CD8-positive, alpha-beta T cell (primary cell): ENCODE measurements at places on chromosomes 12 and 14.

DNA sequence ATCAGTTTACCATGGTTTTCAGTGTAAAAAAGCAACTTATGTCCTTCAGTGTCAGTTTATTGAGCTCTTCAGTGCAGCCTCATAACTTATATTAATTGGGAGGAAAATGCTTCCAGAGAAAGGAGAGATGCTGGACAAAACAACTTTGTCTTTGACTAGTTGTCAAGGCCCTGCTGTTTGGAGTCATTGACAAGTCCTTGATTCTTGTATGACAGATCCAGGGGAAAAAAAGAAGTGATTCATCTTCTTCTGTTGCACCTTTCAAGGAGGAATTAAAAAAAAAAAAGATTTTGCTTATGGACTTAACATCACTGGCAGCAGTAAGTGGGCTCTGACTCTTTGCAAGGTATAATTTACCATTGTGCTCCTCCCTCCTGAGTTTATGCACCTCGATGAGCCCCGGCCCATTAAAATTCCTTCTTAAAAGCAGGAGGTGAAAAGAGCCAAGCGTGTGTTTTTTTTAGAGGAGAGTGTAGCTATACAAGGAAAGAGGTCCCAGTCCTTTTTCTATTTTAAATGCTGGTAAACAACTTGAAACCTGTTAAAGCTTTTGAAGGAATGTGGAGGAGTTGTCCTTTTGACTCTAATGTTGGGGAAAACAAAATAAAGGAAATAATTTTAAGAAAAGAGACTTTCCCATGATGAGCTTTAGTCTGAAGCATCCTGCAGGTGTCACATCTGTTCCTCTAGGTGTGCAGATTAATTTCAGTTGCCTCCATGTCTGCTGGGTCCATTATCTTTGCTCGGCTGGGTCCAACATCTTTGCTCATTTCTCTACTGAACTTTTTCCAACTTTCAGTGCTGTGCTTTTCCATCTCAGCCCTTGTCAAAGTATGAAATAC is 431.6 kb downstream of the RAD51B start:
- DNase-seq: peak; percentile 52

- no peak for DNase-seq
Observed at GRCh38 chr12:754473-754820, 2.1 kb downstream of the WNK1 start.

- no peak for DNase-seq
Observed at GRCh38 chr12:50006280-50006679, 19.0 kb downstream of the RACGAP1 start.

- DNase-seq: no peak
Observed at GRCh38 chr14:93858896-93859295, 68.2 kb upstream of the FAM181A start.

GRCh38 chr14:90522571-90523191 is 125.9 kb downstream of the CALM1 start:
- DNase-seq: no peak

GRCh38 chr14:92603309-92604242 is 90.0 kb downstream of the RIN3 start:
- peak; percentile 51 for DNase-seq

- DNase-seq: no peak
Observed at GRCh38 chr12:78418919-78419318, 445.7 kb upstream of the SYT1 start.

- no peak for DNase-seq
Observed at GRCh38 chr12:20620261-20620660, 74.9 kb upstream of the SLCO1C1 start.

DNA sequence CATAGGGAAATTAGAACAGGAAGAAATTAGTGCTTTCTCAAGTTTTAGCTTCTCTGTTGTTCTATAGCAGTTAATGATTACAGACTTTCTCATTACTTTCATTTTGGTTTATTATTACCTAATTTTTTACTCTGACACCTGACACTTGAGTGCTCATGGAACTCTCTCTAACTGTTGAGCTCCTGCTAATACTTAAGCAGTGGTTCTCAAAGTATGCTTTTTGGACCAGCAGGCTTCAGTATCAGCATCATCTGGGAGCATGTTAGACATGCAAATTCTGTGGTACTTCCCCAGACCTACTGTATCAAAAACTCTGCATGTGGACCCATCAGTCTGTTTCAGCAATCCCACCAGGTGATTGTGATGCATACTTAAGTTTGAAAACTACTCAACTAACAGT is 235.3 kb downstream of the CCDC91 start:
- DNase-seq: no peak

- DNase-seq: no peak
Observed at GRCh38 chr12:92469837-92470236, 233.0 kb upstream of the PLEKHG7 start.

DNA sequence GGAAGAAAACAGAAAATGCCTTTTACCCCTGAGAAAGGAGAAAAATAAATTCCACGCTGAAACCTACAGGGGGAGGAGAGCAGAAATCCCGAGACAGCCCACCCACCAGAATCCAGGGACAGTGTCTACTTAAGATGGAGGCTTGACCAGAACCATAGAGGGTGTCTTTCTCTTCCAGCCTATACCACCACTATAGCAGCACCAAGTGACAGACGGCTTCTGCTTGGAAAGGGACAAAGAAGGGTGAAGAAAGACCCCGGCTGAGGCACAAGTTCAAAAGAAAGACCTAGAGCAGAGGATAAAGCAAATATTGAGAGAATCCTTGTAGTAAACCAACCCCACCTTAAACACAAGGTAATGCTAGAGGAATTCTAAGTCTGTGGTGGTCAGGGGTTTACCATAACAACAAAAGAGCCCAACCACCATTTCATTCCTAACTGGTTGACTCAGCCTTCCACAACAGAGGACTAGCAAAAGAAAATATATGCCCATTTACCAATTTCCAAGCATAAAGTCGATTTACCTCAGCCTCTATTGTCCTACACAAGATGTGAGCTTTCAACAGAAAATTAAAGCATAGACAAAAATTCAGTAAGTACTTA is 105.3 kb upstream of the FOXG1 start:
- DNase-seq: no peak

DNA sequence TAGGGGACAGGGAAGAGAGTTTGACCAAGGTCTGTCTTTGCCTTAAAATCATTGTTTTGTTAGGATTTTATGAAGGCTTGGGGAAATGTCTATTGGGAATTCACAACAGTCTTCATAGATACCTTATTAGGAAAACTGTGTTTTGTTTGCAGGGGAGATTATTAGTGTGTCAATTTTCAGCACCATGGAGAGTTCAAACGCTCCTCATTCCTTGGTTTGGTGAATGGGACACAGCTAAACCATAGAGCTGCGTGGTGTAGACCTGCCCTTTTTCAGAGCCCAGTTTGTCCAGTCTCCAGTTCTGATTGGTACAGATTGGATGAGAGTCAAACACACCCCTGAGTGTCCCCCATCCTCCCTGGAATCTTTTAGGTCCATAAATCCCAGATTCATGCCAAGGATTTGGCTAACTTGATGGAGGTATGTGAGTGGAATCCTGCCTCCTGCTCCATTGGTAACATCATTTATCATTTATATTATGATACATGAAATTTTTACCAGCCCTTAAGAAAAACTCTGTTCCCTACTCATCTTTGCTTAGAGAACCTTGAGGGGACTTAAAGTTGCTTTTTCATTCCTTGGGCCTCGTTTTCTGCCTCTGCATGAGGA is 12.0 kb downstream of the NGDN start:
- no peak for DNase-seq

DNA sequence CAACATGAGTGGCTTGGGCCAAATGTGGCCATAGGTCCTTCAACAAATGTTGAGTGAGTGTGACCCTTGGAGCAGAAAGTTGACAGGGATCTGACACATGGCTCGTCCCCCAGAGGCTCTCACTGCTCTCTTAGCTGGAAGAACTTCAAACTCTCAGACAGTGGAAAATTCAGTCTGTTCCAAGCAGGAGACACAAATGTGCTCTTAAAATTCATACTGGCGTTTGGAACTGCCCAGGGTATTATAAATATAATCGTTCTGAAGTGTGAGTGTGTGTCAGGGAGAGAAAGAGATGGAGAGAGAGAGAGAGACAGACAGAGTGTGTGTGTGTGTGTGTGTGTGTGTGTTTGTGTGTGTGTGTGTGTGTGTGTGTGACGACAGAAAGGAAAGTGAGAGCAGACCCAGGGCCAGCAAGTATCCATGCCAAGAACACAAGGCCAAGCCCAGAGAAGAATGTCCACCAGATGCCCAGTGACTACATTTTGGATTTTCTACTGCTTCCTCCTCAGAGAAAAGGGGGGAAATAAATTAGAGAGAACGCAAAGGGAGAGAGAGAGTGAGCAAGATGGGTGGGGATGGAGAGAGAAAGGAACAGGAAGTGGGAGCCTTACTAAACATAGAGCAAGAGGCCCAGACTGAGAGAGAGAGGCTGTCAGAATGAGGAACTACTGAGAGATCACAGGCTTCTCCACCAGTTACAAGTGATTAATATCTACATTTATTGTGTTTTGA is 193.6 kb upstream of the NUDT4 start:
- peak; percentile 20 for DNase-seq

DNA sequence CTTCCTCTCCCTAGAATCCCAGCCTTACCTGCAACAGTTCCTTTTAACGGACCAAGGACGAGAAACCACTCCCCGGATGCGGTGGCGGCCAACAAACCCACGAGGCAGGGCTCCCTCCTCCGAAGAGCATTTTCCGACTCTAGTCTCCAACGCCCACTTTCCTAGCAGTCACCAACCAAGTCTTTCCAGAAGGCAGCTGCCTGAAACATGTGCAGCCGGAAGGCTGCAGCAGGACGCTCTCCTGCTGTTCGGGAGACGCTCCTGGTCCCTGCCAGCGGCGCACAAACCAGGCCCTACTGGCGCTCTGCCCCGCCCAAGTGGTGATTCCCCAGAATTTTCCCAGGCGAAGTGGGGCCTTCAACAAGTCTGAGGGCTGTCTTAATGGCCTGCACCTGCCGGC is 21.1 kb upstream of the ADAM20 start:
- DNase-seq: no peak

DNA sequence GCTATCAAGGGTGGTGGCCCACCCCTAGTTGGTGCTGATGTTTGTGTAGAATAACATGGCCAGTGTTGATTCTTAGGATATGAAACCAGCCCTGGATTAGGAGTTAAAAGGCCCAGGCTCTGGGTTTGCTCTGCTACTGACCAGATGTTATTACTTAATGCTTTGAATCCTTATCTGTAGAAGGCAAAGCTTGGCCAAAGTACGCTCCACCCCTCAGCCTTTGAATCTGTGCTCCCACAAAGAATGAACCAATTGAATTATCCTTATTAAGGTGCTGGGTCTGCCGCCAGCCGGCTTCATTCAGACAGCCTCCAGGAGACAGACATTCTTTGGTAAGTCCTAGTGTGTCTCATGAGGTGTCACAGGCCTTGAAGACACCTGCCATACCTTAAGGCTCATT is 41.8 kb downstream of the AKAP3 start:
- DNase-seq: no peak

GRCh38 chr12:13233830-13234641 is 37.5 kb downstream of the EMP1 start:
- DNase-seq: peak; percentile 55

DNA sequence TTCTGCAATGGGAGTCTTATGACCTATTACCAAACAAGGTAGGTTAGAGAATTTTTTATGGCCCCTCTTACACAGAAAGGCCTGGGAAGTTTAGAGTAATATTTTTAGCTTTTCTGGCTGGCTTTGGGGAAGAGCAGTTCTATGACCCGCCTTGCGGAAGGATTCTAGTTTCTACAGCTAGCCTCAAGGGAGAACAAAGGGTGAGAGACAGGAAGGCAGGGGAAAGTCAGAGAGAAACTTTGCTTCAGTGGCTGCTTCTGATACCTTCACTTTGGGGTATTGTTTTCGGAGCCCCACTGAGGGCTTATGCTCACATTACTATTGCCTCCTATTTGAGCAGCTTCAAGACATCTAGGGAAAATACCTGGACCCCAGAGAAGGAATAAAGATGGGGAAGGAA is 80.7 kb upstream of the NUDT4 start:
- no peak for DNase-seq

- peak; percentile 29 for DNase-seq
Observed at GRCh38 chr12:103877934-103878510, 37.0 kb upstream of the NT5DC3 start.

GRCh38 chr14:68369281-68370056 is 423.4 kb downstream of the ZFP36L1 start:
- no peak for DNase-seq

- DNase-seq: no peak
Observed at GRCh38 chr12:19021646-19022045, 107.9 kb upstream of the PLEKHA5 start.

DNA sequence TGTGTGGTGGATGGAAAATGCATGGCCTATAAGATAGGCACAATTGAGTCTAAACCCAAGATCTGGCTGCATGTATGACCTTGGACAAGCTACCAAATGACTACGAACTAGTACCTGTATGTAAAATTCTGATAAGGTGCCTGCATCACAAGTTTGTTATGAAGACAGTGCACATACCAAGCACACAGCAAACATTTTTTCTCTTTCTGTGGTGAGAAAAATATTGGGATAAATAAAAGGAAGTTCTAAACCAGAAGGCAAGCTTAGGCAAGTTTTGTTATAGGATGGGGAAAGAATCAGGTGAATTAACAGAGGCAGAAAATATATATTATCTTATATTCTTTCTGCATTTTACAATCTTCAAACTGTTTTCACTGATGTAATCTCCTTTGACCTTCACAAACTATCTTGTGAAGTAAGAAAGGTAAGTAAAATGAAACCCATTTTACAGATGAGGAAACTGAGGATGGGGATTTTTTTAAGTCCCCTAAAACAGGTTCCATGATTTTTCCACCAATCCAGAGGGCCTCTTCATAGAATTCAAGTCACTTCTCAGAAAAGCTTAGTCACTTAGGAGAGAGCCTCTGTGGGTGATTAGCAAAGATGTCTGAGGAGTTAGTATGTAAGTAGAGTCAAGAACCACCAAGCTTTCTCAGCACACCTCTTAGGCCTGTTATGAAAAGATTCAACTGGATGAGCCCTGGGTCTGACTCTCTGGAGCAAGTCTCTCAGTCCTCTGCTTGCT is 132.0 kb upstream of the RAP1B start:
- DNase-seq: no peak

DNA sequence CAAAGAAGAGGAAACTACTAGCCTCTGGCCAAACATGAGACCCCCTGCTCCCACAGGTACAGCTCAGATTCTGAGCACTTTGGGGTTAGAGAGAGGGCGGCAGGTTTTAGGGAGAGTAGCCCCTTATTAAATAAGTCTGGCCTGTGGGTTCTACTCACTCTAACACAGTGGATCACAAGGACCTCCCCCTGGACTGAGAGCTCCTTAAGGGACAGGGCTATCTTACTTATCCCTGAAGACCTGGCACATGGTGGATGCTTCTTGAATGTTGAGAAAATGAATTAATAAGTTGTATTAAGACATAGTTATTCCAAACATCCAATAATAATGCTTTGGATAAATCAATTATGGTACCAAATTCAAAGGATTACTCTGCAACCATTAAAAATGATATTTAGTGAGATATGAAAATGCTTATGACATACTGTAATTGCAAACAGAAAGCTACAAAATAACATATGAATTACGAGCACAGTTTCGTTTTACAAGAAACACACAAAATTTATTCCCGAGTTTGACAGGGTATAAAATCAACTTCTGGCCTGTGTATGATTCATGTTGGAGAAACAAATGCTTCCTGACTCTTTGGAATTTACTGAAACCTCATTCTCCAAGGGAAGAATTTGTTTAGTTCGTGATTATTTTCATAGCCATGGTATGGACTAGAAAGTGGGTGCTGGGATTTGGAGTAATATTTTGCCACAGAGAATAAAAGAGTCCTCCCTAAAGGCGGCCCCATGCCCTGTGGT is 59.3 kb upstream of the BDKRB2 start:
- no peak for DNase-seq
